ENCODE measurements at places on chromosomes 5 and 9.
A peak's percentile ranks its signal among the peaks of the same experiment; 100 is the strongest.

DNA sequence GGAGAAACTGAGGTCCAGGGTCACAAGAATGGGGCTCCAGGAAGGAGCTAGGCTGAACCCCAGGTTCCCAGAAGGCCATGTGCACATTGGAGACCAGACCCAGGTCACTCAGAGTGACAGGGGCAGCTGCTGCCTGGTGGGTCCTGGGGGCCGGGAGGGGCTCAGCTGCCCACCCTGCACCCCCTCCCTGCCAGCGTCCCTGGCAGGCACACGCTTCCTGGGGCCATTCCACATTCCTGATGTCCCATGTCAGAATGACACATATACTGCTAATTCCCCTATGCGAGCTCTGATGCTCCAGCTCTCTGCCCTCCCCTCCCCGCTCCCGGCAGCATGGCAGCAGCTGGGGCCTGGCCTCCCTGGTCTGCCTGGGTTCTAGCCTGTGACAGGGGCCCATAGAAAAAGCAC lies 14.0 kb downstream of the FGFR4 start:
- DNase-seq = no peak

DNA sequence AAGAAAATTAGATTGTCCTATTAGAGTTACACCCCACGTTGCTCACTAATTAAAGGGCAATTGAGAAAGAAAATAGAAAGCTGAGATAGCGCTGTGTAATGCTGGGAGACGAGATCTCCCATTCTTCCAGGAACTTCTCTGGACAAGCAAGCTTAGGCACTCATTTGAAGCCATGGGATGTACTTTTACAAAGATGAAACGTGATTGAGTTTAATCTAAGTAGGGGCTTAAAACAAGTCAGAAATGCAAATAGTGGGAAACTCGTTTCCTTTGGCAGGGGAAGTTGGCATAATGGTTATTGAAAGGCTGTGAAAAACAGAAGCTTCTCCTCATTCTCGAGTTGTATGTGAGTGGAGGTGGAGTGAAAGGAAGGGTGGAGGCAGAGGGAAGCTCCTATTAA lies 3.7 kb downstream of the PRDM6 start:
- no peak for DNase-seq

GRCh38 chr5:155954701-155955445 lies 372.1 kb upstream of the SGCD start:
- DNase-seq = no peak

GRCh38 chr9:85536076-85536475 lies 205.7 kb downstream of the AGTPBP1 start:
- DNase-seq = no peak

- DNase-seq = no peak
Measured at GRCh38 chr5:108548684-108549596, 167.0 kb upstream of the FBXL17 start.

DNA sequence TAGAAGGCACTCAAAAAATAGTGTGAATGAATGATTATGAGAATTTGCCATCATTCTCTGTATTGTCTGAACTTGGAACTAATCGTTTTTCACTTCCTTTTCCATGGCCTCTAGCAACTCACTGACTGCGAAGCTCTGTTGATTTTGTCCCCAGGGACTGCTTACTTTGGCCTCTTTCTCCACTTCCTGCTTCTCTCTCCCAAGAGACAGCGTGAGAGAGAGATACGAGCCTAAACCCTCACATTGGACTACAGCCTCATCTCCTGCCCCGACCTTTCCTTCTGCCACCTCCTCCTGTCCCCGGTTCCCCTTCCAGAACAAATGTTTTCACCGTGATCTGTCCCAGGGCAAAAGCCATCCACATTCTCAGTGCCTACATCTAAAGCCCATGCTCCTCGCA lies 300.8 kb upstream of the PANK3 start:
- no peak for DNase-seq

GRCh38 chr9:17669206-17669605 lies 90.3 kb downstream of the SH3GL2 start:
- DNase-seq = no peak

DNA sequence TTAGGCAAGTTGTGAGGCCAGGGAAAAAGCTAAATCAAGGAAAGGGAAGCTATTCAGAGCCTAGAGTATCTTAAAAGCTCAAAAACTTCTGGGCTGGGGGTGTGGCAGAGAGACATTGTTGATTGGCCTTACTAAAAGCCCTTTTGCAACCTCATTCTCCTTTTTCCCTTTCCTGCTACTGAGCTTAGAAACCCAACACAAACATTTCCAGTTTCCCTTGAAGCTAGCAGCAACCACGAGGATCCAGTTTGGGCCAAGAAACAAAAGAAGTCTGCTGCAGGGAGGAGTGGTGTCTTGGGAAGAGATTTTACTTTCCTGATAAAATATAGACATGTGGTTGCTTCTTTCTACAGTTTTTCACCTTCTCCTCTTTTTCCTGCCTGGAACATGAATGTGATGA lies 135.5 kb upstream of the KLF9 start:
- peak; percentile 12 for DNase-seq

- no peak for DNase-seq
Measured at GRCh38 chr9:112623198-112623597, 94.7 kb downstream of the INIP start.

DNA sequence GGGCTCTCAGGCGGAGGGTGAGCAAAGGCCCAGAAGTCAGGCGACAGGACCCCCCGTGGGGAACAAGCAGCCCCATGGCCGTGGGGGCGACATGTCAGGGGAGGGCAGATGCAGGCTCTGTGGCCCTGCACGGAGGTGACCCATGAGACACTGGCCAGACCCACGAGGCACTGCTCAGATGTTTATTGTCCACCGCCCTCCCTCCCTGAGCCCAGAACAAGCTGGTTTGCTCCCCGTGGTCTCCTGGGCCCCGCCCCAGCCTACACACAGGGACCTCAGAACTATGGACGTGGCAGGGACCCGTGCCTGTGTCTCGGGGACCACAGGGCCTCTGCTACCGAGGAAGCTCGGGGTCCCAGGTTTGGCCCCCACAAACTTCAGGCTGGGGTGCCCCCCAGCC lies 1.9 kb downstream of the FUT7 start:
- DNase-seq = no peak

DNA sequence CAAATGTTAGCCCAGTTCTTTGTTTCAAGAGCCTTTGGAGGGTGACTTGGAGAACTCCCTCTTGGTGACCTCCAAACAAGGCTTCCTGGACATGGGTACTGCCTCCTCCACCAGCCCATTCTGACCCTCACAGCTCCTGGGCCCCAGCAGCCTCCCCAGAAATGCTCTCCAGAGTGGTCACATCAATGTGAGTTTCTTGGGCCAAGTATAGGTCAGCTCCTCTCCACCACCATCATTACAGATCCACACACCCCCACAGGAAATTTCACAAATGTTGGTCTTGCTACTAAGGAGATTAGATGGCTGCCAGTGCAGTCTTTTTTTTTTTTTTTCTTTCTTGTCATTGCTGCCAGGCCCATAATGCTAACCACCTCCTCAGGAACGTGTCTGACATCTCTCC lies 410.7 kb downstream of the DTWD2 start:
- DNase-seq = no peak

DNA sequence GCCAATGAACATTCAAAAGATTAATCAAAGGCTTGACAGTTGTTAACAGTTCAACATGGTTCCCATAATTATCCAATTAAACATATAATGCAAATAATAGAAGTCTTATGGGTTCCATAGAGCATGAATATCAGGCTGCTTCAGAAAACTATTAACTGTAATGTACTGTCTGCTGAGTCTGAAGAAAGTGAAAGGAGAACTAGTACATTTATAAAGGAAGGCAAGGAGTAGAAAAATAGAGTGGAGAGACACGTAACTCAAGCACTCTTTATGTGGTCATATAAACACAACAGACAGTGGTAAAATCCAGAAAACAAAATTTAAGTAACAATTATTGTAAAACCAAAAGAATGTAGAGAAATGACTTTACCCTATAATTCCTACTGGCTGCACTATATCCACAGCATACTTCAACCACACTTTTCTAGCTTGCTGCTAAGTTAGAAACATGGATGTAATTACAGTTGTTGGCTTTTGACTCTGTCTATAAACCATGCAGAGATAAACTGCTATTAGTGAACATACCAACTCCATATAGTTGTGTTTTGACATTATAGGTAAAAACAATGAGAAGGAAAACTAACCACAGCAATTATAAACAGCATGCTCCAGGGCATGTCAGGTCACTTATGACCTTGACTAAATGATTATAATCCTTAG lies 32.7 kb downstream of the NFIB start:
- DNase-seq = no peak

DNA sequence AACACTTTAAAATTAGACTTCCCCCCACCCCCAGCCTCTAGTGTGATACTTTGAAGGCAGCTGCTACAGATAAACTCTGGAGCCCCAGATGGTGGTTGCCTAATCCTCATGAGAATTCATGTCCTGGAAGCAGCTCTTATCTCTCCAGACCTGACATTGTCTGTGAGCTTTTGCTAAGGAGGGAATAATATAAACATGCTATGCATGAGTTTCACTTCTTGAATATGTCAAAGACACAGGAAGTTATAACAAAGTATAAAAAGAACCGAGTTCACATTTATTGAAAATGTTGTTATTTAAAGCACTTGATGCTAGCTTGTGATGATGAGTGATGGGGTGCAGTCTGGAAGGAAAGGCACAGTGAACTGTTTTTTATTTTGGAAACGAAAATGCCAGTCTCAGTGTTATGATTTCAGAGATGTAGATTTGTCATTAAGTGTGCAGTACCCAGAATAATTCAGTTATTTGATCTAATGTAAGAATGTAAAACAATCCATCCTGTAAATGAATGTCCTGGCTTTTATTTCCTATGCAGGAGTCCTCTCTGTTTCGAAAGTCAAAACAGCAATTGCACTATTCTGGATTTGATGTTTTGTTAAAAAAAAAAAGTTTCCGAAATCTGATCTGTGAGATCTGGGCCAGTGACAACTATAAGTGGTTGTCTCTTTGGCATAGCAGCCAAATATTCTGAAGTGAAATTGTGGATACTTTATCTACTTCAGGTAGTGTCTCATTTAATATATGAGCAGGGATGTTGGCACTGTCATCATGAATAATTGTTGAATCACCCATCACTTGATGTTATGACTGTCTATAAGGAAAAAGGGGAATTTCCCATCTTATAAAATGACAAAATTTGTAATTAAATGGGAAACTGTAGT lies 77.0 kb downstream of the ZCCHC7 start:
- DNase-seq = peak; percentile 87

DNA sequence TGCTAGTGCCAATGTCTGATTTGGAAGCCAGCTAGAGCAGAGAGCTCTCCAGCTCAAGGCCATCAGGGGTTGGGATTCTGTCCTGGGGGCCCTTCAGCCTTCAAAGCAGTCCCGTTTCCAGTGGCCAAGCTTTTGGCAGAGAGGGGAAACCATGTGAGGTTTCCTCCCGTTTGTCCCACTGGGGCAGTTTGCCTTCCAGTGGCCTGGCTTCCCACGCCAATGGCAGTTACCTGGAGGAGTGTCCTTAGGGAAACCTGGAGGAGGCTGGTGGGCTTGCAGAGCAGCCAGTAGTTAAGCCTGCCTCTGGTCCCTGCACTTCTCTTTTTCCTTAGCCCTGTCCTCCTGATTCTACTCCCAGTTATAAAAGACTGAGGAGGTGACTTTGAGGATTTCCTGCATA lies 37.7 kb downstream of the FGD3 start:
- no peak for DNase-seq

GRCh38 chr5:74934949-74935751 lies 69.0 kb upstream of the FAM169A start:
- peak; percentile 9 for DNase-seq

DNA sequence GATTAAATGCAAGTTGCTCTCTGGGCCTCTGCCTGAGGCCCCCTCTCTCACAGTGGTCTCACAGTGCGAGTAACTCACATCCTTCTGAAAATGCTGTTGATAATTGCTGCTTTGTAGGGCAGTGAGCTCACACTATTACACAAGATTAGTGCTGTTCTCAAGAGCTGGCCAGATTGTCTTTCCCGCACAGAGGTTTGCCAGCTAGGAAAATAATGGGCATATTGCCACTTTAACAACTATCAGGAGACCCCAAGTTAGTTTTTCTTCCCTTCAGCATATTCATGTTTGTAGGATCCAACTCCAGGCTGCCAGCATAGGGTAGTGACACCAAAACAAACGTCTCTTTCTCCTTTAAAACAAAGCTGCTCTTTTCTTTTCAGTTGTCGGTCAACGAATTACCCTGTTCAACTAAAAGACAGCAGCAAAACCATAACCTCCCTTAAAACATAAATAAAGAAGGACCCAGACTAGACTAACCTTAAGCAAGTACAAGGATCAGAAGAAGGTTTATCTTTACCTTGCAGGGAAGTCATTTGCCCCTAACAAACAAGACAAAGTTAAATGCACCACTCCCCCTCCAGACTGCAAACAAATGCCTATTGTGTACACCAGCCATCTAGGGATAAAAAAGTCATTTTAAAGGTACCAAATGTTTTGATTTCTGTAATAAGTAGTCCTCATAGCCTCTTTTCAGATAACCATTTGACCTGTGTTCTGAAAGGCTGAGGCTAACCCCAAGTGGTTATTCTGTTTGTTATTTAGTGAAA lies 91.4 kb downstream of the VCAN start:
- no peak for DNase-seq

- DNase-seq = no peak
Measured at GRCh38 chr9:135963338-135963737, 2.2 kb upstream of the UBAC1 start.

- DNase-seq = no peak
Measured at GRCh38 chr9:83166372-83166771, 103.4 kb upstream of the RASEF start.

- DNase-seq = no peak
Measured at GRCh38 chr5:65413822-65414221, 67.9 kb downstream of the ADAMTS6 start.

DNA sequence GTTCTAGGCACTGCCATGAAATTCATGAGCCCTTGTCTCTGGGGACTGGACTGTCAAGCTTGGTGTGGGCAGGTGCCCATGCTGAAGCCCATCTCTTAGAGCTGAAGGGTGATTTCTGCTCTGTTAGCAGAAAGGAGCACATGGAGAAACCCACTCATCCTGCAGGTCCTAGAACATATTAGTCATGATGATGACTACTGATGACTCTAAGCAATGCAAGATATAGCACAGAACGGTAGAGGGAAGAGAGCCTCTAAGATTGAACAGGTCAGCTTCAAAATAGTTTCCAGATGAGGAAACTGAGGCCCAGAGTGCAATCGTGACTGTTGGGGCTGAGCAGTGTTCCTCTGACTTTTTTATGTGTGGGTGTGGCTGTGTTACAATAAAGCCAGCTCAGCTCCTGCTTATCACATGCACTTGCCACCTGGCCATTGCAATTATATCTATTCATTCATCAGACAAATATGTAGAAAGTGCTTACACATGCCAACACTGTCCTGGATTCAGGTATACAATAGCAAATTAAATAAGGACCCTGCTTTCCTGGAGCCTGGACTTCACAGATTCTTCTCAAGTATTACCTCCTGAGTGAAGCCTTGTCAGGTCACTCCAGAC lies 140.2 kb upstream of the BRINP1 start:
- DNase-seq = no peak

DNA sequence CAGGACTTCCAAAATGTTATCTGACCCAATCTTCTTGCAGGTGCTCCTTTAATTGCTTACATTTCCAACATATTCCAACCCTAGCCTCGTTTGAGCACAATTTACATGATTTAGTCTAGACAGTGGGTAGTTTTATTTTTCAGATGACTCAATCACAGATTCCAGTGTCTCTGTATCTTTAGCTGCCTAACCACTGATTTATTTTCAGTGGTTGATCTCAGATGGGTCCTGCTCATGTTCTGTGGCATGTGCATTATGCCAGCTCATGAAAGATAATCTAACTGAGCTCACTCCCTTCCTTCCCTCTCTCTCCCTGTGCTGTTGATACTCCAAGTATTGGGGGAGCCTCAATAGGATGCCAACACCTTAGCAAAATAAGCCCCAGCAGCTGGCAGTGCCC lies 106.1 kb upstream of the ICE1 start:
- no peak for DNase-seq
